ENCODE measurements at places on chromosomes 11 and 22. TPM values are rescaled to one million over a fixed set of nuclear protein-coding genes. Genes with fewer than 3 reads are reported as not detected.

The CNIH2 gene
- polyA plus RNA-seq = not detected

The TREH gene
- not detected for polyA plus RNA-seq

DNA sequence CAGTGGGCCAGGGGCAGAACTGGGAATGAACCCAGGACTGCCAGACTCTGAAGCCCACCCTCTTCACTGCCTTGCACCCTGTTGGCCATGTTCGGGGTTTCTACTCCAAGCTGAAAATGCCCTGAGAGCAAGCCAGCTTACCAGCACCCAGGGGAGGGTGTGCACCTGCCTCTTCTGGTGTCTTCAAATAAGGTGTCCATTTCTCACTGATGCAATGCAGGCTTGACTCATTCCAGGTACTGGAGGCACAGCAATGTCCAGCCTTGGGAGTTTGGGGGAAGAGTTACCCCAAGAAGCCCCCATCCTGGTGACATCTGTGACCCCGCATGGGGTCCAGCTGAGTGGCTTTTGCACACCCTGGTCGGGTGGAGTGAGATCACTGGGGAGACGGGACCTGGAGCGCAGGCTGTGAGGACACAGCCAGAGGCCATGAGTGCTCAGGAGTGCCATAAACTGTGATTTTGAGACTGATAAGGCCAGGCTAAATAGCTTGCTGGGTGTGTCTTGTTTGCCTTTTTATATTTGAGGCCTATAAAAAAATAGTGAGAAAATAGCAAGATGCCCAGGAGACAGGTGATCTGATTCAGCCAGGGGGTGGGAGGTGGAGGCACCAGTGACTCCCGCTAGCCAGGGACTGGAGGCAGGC is 4.6 kb upstream of the CERK start:
- DNase-seq = no peak

DNA sequence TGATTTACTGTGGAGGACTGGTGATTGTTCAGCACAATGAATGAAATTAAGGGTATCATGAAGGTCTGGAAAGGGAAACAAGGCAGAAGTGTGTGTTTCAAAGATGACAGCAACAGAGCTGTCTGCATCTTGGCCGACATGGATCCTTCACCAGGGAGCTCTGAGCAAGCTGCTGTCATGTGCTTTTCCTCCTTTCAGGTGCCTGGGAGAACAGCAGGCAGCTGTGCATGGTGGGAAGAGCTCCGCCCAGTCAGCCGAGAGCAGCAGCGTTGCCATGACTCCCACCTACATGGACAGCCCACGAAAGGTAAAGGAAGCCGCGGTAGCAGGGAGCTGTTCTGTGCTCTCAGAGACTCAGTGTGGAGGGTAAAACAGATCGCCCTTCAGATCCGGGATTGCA is 87.1 kb upstream of the YWHAH start:
- no peak for DNase-seq

DNA sequence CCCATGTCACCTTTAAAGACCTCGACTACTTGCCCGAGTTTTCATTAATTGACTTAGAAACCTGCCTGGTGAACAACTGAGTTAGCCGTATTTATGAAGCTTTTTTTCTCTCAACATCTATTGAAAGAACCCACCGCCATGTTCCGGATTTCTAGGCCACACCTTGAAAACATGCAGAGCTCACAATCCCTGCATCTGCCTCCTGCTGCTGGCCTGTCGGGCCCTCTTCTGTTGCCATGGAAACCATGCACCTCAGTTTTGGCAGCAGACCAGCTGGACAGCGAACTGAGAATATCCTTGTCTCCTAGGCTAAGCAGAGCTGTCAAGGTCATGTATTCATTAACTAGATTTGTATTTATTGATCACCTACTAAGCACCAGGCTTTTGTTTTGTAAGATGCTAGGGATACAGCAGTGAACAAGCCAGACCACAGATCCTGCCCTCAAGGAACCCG is 4.3 kb upstream of the PATZ1 start:
- DNase-seq = no peak

The TRIM29 gene
- not detected for polyA plus RNA-seq

DNA sequence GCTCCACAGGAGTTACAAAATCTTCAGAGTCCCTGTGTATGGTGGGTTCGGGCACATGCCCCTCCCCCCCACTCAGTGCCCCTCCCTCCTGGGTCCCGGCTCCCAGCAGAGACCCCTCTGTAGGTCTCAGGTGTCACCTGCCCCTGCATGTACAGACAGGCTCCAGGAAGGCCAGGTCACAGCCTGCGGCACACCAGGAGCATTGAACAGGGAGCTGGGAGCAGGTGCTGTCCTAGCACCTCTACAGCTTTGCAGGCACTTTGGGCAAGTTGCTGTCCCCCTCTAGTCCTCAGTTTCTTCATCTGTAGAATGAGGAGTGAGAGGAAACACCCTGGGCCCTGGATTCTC is 80.1 kb upstream of the RTL6 start:
- no peak for DNase-seq

The CAPN5 gene
- 0.28 TPM for polyA plus RNA-seq

DNA sequence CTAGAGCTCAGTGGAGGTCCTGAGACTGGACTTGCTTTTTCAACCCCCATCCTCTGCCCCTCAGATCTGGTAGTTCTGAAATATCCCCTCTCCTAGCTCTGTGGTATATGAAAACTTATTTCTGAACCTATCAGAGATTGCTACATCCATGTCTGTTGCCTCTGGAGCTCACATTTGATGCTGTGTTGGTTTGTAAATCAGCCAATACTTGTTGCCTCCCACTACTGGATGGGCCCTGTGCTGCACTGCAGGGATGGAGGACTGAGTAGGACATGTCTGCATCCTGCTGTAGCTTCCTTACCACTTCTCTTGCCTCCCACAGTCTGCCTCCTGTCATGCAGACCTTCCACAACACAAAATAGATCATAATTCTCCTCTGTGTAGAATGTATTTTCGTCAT is 5.2 kb downstream of the OLFML1 start:
- no peak for DNase-seq

The SPTY2D1 gene
- polyA plus RNA-seq = 11.8 TPM

- no peak for DNase-seq
Observed at GRCh38 chr22:48574776-48575617, 1252.7 kb downstream of the BRD1 start.

The B3GAT1 gene
- polyA plus RNA-seq = not detected

DNA sequence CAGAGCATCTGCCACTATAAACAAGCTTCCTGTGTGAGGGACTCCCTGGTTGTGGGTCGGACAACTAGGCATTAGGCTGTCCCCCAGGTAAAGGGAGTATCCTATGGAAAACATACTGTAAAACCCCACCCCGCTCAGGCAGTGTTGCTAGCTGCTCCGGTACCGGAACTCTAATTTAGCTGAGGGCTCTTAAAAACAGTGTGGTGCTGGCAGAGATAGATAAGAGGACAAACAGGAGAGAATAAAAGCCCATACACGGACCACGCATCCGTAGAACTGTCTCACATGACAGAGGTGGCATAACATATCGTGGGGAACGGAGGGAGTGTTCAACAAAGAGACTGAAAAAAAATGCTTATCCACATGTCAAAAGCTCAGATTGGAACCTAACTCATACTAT is 3.4 kb upstream of the MOGAT2 start:
- no peak for DNase-seq

The C11orf97 gene
- not detected for polyA plus RNA-seq

The KCTD14 gene
- 0.33 TPM for polyA plus RNA-seq

DNA sequence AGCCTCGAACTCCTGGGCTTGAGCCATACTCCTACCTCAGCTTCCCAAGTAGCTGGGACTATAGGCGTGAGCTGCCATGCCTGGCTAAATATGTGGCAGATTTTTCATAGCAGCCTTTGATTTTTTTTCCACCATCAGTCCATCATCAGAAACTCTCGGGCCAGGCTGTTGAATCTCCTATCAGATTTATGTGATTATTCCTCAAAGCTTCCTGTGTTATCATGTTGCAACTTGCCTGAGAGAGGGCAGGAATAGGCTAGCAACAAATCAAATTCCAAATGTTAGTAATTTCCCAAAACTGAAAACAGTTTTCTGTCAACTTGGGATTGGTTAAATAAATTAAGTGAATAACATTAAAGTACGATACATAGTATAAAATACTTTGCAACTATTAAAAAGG is 3.4 kb downstream of the LRRC51 start:
- no peak for DNase-seq

DNA sequence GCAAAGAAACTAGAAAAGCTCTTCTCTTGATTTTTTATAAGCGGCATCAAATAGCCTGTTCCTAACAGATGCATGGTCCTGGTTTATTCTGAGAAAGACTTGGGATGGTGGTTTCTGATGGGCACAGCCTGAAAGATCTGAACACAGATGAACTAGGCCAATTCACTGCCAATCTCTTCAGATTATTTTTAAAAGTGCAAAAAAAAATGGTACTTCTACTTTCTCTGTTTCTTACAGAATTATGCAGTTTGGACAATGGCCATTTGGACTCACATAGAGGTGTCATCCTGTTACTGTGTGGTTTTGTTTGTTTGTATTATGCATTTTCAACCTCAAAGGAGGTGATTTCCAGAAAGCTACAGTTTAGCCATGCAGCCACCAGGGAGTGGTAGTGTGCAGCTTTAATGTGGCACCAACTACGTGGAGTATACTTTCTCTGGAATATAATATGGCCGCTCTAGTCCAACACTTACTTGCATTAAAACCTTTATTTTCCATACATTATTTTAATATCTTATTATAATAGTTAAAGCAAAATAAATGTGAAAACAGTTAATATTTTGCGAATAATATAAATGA is 469.8 kb upstream of the KIRREL3 start:
- DNase-seq = no peak

The GTPBP1 gene
- 12.7 TPM for polyA plus RNA-seq

The PANX3 gene
- polyA plus RNA-seq = not detected

GRCh38 chr11:69510471-69511357 is 29.3 kb downstream of the LINC01488 start:
- DNase-seq = no peak

GRCh38 chr11:60345489-60345888 is 18.4 kb downstream of the MS4A6E start:
- no peak for DNase-seq

- no peak for DNase-seq
Observed at GRCh38 chr11:113876798-113877669, 1.7 kb upstream of the USP28 start.

DNA sequence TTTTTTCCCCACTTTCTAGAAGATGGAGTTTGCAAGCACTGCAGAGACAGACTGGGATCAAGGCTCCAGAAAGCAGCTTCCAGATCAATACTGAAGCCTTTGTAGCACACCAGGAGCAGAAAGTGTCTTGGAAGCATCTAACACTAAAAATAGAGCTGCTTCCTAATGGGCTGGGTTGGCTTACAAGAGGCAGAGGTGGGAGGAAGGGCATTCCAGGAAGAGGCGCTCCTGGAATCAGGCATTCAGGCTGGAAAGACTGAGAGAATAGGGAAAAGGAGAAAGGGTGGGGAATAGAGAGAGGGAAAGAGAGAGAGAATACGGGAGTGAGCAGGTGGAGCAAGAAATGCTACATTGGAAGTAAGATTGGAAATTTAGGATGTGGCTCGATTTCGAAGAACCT is 395.9 kb downstream of the OPCML start:
- DNase-seq = no peak

The UCP3 gene
- 2.8 TPM for polyA plus RNA-seq

DNA sequence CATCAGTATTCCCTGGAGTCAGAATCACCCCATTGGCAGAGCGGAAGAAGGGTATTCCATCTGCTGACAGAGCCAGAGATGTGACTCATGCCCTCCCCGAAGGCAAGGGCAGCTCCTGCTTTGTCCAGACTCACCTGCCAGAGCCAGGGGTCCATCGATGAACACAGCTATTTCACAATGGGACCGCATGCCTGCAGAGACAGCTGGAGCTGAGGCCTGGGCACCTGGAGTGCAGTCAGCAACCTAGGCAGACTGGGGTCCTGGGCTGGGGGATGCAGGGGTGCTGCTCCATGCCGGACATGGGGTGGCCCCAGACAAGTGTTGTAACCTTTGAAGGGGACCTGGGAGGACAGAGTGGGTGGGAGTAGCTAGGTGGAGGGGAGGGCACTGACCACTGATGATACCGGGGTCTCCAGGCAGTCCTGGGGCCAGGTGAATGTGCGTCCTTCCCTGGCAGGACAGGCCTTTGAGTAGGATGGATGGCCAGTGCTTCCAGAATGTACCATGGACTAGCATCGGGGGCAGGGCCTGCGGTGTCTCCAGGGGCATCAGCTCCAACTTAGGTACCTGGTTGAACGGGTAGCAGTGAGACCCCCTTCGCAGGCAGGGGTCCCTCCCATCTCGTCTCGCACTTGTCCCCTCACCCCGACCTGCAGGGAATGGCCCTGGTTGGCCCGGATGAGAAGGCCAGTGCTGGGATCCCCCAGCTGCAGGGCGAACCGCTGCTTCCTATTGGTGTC is 1.7 kb downstream of the TRPT1 start:
- no peak for DNase-seq

GRCh38 chr22:27985323-27986275 is 66.5 kb upstream of the PITPNB start:
- no peak for DNase-seq

- no peak for DNase-seq
Observed at GRCh38 chr11:118876286-118876685, 7.4 kb upstream of the CXCR5 start.

DNA sequence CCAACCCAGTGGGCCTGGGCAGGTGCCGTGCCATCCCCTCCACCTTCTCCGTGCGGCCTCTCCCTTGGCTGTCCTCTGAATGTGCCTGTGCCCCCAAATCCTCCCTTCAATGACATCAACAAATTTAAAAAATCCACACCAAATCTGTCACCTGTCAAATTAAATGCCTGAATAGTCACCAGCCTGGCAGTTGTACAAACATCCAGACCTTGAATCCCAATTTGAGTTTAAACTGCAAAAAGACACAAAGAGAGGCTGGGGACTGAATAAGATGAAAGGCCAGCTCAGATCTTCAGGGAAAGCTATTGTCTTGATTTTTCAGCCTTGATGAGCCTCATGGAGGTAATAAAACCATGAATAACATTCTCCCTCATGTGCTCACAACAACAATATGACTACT is 194.7 kb downstream of the KIRREL3 start:
- no peak for DNase-seq

- no peak for DNase-seq
Observed at GRCh38 chr11:131877246-131877942, 507.0 kb downstream of the NTM start.

GRCh38 chr11:120136356-120136755 is 1.6 kb downstream of the TRIM29 start:
- DNase-seq = no peak
